Omental fat pad (tissue), 4 donors: ENCODE measurements at places on chromosomes 13 and 19. TPM values are rescaled to one million over a fixed set of nuclear protein-coding genes. Genes with fewer than 3 reads are reported as not detected.

Gene RTBDN
- not detected for total RNA-seq

Gene HSPB6
- 203 TPM for total RNA-seq

Gene TLE6
- total RNA-seq: 1.9 TPM

Gene ZNF324B
- 8.5 TPM for total RNA-seq

Gene PRKCSH
- total RNA-seq: 80.5 TPM

Gene MYBPC2
- total RNA-seq: not detected

Gene TSKS
- 0.37 TPM for total RNA-seq

Gene SIGLEC11
- total RNA-seq: 9.0 TPM

Gene ZNF808
- 47.6 TPM for total RNA-seq

Gene BRCA2
- total RNA-seq: 2.5 TPM

Gene MTMR6
- 20.5 TPM for total RNA-seq

Gene ZNF667
- total RNA-seq: 3.6 TPM

DNA sequence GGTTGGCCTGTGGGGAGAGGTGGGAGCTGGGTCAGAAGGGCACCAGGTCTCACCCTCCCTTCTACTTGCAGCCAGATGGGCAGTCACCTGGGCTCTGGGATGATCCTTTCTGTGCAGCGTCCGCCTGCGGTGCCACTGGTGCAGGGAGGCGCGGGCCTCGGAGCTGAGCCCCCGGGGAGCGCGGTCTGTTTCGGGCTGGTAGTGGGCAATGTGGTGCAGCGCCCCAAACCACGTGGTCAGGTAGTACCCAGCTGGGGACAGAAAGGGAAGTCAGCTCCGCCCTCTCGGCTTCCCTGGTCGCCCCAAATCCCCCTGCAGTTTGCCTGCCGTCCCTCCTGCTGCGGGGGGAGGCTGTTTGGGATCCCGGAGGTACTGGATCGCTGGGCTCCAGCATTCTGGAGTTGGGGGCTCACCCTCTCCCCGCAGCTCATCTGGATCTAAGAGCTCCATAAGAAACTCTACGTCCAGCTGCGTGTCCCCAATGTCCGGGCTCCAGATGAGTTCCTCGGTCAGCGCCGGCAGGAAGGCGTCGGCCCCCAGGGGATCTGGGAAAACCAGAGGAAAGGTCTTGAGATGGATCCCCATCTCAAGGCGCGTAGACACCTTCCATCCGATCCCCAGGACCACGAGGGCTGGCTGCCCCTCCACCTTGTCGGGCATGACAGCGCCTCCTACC is 8.8 kb downstream of the RINL start:
- no peak for DNase-seq

DNA sequence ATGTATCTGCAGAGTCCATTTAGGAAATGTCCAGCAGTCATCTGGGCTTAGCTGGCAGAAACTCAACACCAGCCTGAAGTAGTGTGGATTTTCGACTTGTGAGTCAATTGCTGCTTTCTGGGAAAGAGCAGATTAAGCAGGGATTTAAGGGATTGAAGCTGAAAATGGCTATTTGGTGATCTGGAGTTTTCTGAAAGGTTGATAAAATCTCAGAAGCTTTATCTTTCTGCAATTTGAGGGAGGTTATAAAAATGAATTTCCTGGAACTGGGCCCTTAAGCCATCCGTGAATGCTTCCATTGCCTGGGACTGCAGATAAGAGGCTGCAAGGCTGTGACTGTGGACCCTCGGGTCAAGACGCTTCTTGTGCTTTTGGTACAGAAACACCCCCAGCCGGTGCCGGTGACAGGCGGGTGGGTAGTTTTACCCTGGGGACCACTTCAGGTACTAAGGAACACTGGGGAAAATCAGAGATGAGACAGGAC is 61.5 kb downstream of the COL4A1 start:
- no peak for DNase-seq

- DNase-seq: no peak
These were observed 156.5 kb upstream of the SLC10A2 start for GRCh38 chr13:103222683-103223082.

GRCh38 chr13:61170856-61171255 is 244.8 kb downstream of the PCDH20 start:
- no peak for DNase-seq

DNA sequence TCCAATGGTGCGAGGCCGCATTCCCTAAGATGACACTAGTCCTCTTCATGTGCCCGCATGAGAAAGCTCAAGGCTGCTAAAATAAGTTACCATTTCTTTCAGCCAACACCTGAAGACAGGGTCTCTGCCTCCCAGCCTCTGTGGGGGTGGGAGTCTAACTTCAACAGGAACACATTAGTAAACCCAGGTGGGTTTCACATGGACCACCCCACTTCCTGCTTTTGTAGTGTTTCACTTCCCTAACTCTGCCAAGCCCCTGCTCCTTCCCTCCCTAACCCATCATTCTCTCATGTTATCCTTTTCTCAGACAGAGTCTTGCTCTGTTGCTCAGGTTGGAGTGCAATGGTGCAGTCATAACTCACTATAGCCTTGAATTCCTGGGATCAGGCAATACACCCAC is 783.6 kb downstream of the UQCRFS1 start:
- no peak for DNase-seq

GRCh38 chr13:75469047-75469446 is 12.9 kb downstream of the TBC1D4 start:
- no peak for DNase-seq

GRCh38 chr19:10681658-10682057 is 19.6 kb upstream of the QTRT1 start:
- DNase-seq: no peak

GRCh38 chr19:29477831-29478577 is 47.8 kb upstream of the VSTM2B start:
- DNase-seq: no peak

DNA sequence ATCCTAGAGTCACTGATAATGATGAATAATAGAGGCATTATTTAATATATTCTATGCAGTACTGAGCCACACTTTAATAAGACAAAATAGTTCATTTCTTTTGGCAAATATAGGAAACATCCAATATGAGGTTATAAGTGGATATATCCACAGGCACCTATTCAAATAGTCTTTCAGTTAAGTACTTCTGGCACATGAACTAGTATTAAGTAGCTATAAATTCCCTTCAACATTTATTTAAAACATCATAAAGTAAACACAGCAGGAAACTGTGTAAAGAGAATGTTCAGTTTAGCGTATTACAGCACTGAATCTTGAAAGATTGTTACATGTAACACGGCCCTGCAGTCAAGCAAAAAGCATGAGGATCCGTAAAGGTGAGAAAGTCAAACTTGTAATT is 463.3 kb upstream of the KLF12 start:
- DNase-seq: no peak

GRCh38 chr13:43572656-43573360 is 214.0 kb downstream of the ENOX1 start:
- DNase-seq: no peak

- no peak for DNase-seq
These were observed 1.5 kb downstream of the RNF225 start for GRCh38 chr19:58396691-58397532.

- no peak for DNase-seq
These were observed 18.0 kb upstream of the CD22 start for GRCh38 chr19:35310811-35311465.

DNA sequence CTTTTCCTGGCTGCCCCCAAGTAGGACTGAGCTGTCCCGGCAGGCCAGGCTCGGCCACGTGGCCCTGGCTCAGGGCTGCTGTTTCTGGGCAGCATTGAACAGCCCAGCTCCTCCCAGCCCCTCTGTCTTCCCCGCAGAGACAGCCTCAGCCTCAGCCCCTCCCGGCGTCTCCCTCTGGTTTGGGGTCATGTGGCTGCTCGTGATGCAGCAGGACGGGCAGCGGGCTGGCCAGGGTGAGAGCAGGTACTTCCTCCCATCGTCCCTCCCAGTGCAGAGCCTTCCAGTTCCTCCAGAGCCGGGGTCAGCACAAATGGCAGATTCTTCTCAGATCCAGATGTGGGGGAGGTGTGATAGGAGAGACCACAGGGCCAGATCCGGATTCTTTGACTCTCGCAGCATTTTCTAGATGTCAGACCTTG is 114.6 kb downstream of the KDM4B start:
- no peak for DNase-seq

DNA sequence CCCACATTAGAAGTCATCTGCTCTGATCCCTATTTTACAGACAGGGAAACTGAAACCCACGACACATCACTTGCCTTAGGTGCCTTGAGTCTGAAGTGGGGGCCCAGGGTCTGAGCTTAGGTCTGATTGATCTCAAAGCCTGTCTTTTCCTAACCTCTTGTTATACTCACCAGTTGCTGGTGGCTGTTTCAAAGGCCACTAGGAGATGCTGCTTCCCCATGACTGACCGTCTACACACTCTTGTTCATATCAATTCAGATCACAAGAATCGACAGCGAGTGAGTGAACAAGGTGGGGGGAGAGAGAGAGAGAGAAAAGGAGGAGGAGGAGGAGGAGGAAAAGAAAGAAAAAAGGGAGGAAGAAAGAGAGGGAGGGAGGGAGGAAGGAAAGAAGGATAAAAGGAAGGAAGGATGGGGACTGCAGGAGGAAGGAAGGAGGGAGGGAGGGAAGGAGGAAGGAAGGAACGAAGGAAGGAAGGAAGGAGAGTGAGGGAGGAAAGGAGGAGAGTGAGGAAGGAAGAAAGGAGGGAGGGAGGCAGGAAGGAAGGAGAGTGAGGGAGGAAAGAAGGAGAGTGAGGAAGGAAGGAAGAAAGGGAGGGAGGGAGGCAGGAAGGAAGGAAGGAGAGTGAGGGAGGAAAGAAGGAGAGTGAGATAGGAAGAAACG is 3.3 kb downstream of the OR10H1 start:
- no peak for DNase-seq

DNA sequence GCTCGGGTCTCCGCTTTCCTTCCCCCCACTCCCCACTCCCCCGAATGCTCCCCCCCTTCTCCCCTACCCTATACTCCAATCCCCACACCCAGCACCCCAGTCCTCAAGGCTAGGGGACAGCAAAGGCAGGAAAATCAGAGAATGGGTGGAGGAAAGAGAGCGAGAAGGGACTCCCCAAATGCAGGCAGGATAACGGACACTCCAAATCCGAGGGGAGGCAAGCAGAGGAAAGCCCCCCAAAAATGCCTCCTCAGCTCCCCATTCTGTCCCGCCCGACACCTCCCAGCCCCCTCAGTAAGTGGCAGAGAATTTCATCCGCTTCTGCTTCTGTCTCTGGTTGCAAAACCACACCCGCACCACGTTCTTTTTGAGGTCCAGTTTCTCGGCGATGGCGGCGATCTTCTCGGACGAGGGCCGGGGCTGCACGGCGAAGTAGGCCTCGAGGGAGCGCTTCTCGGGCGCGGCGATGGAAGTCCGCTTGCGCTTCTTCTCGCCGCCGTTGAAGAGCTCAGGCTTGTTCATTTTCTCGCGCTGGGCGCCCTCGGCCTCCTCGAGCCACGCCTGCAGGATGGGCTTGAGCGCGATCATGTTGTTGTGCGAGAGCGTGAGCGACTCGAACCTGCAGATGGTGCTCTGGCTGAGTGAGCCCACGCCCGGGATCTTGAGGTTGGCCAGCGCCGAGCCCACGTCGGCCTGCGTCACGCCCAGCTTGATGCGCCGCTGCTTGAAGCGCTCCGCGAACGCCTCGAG is 2.1 kb downstream of the POU4F1 start:
- no peak for DNase-seq

DNA sequence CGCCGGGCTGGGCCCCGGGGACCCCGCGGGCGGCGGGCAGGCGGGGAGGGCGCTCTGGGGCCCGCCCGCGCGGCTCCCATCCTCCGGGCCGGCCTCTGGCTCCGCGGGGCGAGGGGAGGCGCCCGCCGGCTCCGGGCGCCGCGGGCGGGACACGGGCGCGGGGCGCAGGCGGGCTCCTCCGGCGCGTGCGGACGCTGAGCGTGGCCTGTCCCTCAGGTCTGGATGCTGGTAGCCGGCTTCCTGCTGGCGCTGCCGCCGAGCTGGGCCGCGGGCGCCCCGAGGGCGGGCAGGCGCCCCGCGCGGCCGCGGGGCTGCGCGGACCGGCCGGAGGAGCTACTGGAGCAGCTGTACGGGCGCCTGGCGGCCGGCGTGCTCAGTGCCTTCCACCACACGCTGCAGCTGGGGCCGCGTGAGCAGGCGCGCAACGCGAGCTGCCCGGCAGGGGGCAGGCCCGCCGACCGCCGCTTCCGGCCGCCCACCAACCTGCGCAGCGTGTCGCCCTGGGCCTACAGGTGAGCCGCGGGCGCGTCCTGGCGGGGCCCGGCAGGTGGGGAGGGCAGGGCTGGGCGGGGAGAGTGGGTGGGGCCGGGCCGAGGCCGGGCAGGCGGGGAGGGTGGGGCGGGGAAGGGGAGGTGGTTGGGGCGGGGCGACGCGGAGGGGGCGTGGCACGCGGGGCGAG is 420 bp downstream of the IL17D start:
- no peak for DNase-seq

- DNase-seq: no peak
These were observed 6.0 kb upstream of the ZNF614 start for GRCh38 chr19:52034051-52034728.

DNA sequence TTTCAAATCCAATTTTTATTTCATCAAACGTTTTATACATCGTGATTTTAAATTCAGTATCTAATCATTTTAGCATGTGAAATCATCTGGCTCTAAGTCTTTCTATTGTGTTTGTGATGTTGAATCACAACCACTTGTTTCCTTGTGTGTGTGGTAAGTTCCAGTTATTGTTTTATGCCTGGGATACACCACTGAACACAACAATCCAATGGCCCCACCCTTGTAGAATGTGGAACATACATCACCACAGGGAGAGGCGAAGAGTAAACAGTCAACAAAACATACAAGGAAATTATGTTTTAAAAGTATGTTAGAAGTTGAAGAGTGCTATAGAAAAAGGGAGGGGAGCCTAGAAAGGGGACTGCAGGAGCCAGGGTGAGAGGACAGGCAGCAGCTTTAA is 100.5 kb downstream of the EPSTI1 start:
- DNase-seq: no peak

GRCh38 chr13:31982540-31982939 is 49.0 kb upstream of the FRY start:
- peak; percentile 61 for DNase-seq

- DNase-seq: no peak
These were observed 103.2 kb upstream of the VSTM2B start for GRCh38 chr19:29422486-29423085.

DNA sequence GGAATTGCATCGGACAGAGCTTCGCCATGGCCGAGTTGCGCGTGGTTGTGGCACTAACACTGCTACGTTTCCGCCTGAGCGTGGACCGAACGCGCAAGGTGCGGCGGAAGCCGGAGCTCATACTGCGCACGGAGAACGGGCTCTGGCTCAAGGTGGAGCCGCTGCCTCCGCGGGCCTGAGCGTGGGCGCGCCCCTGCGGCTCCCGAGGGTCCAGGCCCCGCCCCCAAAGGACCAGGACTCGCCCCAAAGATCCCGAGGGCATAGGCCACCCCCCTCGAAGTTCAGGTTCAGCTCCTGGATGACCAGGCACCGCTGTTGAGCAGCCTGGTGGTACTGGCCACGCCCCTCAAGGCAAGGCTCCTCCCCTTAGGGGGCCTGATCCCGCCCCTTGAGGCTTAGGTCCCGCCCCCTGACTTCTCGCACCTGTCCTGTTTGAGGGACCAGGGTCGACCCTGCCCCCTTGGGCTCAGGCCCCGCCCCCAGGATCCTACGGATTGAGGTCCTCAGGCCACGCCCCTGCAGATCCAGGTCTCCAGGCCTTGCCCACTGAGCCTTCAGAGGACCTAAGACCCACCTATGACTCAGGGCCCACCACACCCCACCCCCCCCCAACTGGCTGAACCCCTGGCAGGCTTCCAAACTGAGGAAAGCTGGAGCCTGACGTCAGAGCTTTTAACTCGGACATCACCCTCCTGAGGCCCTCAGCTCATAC is 43.1 kb downstream of the CYP4F22 start:
- peak; percentile 24 for DNase-seq

- no peak for DNase-seq
These were observed at the start of gene OR10H5 for GRCh38 chr19:15787611-15788155. TSS of gene OR10H5 (plus strand) at chr19:15787661. CDS start at chr19:15794049, 6,388 bp downstream.

GRCh38 chr13:77339408-77339807 is 12.5 kb upstream of the MYCBP2 start:
- no peak for DNase-seq

GRCh38 chr19:55898911-55899310 is 33.2 kb downstream of the NLRP13 start:
- DNase-seq: no peak
